ENCODE measurements at places on chromosomes 2 and 18. TPM values are rescaled to one million over a fixed set of nuclear protein-coding genes. Genes with fewer than 3 reads are reported as not detected.
A peak's percentile ranks its signal among the peaks of the same experiment; 100 is the strongest.

- DNase-seq = no peak
Measured at GRCh38 chr2:200664770-200665494, 79.1 kb downstream of the AOX1 start.

DNA sequence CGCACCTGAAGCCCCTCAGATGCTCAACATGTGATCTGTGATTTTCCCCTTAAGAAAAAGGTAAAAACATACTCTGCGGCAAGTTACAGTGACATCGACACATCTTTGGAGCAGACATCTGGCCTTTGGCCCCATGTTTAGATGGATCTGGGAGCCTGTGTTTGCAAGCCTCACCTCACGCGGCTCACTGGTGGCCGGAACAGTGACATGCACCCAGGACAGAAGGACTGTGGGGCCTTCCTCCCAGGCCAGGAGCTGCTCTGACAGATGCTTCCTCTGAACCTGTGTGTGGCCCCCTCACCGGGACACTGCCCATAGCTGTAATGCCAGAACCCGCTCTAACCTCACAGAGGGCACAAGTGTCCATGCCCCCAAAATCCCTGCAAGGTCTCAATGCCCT is 13.1 kb downstream of the PASK start:
- no peak for DNase-seq

DNA sequence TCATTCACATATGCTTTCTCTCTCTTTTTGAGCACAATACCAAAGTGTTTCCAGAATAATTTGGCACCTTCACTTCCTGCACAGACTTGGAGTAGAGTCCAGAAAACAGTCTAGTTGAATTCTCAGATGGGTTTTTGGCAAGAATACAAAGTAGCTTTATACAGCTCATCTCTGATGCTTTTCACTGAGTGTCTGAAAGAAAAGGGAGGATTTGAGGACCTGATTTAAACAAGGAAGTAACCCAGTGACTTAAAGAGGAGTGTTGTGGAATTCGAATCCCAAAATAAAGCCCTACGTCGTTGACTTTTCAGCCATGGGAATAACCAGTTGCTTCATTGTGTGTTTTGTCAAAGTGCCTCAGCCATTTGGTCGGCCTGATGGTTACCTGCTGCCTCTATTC is 31.8 kb downstream of the METAP1D start:
- no peak for DNase-seq

PIEZO2 gene
- total RNA-seq = 343 TPM

DNA sequence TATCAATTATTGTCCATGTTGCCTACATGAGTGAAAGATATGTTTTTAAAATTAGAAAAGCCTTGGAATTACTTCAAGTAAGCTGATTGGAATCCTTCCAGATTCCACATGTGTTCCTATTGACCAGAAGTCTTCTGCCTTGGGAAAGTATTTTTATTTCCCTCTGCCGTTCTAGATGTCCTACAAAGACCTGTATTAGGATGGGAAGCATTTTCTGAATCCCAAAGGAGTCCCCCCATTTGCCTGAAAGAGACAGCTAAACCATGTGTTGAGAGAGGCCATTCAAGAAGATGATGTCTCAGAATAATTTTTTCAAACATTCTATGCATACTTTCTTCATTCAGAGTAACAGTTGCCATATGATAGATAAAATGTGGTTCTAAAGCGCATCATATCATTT is 19.0 kb upstream of the MYO1B start:
- no peak for DNase-seq

DNA sequence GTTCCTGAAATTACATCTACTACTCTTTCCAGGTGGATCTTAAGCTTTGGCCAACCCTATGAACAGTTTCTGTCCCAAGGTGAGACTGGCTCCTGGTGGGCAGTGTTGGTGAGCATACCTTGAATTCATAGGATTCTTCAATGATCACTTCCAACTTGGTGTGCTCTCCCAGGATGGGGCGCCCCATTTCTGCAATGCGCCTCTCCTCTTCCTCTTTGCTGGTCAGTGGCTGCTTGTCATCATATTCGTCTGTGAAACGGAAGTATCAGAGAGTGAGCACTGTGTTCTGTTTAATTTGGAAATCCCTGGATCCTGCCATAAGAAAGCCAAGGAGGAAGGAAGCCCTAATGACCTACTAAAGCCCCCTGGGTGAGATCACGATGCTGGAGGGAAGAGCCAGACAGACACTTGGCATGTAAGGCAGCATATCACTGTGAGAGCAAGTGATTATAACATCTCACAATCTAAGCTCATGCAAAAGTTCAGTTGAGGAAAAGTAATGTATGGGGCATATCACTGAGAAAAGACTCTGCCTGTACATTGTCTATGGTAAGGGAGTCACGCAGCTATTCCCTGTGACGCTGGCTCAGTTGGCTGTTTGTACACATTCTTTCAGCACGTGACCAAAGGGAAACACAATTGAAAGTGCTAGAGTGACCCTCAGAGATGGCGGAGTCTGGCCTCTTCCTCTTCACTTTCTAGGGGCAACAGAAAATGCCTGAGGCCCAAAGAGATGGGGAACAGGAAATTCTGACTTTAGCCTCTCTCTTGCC is 287.0 kb downstream of the SLC8A1 start:
- DNase-seq = no peak

FAM161A gene
- total RNA-seq = 0.76 TPM

TBR1 gene
- total RNA-seq = under 0.01 TPM

DNA sequence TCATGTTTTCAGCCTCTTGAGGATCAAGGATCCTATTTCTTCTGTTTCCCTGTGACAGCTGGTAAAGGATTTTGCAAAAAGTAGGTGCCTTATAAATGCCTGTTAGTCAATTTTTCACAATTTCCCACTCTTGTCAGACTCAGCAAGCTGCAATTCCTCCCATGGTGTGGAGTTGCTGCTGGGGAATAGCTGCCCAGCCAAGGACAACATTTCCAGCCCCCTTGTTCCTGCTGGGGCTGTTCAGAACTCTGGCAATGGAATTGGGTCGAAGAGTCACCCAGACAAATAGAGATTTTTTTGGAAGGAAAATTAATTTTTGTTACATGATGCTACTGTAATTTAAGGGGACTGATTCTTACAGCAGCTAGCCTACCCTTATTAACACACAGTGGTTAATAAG is 43.7 kb downstream of the FSHR start:
- no peak for DNase-seq

- peak; percentile 7 for DNase-seq
Measured at GRCh38 chr18:34694591-34695165, 15.4 kb upstream of the DTNA start.

BOLL gene
- total RNA-seq = not detected

DNA sequence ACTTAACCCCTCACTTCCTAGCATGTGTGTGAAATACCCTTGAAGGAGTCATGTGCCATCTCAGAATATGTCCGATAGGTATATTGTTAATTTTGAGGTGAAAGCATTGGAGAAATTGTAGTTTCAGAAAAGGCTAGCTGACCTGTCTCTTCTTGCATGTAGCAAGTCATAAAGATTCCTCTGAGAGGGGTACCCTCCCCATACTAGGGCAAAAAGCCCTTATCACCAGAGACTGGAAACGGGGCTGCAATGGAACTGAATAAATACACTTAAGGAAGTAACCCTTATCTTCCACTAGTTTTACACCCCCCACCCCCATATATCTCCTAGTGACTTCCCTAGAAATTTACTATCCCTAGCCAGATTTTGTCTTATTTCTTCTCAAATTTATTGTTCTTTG is 1.8 kb upstream of the SF3B6 start:
- DNase-seq = no peak

ARHGAP28 gene
- 2.3 TPM for total RNA-seq

MC4R gene
- not detected for total RNA-seq

- no peak for DNase-seq
Measured at GRCh38 chr2:140589696-140590095, 1541.1 kb downstream of the LRP1B start.

DNA sequence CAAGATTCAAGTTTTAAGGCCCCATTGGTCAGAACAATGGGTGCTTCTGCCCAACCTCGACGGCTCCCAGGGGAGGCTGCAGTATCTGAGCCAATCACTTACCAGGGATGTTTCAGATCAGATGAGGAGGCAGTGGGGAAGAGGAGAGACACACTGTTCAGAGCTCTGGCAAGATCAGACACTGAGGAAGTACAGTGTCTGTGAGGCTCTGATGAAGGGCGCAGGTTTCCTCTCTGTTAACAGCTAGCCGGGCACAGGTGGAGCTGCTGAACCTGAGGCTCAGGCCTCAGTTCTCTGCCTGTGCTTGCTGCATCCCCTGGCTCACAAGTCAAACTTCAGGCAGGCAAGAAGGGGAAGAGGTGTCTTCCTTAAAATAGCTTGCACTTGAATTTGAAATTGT is 69.7 kb downstream of the TPO start:
- DNase-seq = no peak

CAPN14 gene
- total RNA-seq = under 0.01 TPM

All from dermis microvascular lymphatic vessel endothelial cell (primary cell).